ENCODE measurements at places on chromosomes 12 and 14.
A peak's percentile ranks its signal among the peaks of the same experiment; 100 is the strongest.

DNA sequence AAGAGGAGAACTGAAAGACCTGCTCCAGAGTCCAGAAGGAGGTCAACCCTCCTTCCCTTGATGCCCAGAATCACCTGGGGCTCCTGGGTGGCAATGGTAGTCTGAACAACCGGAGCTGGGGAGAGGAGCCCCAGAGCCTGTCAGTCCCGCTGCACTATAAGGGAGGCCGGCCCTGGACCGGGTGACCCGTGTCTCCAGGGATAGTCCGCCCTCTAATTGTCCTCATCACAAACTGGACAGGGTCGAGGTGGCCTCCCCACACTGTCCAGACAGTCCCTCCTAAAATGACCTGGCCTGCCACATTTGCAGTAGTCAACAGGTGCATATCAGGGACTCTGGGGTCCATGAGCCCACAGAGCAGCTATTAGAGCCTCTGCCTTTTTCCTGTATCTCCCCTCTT is 43.2 kb downstream of the HSD17B6 start:
- DNase-seq = no peak

GRCh38 chr12:16100206-16100605 is 177.3 kb downstream of the SLC15A5 start:
- no peak for DNase-seq

- no peak for DNase-seq
Measured at GRCh38 chr12:111213561-111213960, 155.3 kb downstream of the PHETA1 start.

DNA sequence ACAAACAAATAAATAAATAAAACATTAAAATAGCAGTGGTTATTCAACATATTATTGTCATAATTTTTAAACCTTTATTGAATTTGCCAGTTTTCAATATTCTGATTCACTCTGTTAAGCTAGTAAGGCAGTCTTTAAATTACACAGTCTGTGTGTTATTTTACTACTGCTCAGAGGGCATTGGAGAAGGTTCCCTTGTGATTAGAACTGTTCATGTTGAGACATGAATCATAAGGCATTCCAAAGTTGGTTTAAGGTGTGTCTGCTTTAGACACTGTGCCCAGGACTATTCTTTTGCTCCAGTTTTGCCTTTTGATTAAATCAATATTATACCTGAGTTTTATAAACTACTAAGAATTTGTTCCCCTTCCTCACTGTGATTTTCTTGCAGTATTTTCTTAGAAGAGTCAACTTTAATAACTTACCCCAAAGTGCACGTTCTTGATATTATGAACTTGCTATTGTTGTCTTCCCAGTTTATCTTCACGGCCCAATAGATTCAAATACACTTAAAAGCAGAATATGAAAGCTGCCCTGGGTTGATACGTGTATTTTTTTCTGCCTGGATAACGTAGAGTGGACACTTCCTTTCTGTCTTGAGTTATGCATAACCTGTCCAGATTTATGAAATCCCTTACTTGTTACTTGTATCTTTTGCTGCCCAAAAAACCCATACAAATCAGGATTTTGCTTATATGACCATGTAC is 105.3 kb upstream of the BCAT1 start:
- DNase-seq = no peak

DNA sequence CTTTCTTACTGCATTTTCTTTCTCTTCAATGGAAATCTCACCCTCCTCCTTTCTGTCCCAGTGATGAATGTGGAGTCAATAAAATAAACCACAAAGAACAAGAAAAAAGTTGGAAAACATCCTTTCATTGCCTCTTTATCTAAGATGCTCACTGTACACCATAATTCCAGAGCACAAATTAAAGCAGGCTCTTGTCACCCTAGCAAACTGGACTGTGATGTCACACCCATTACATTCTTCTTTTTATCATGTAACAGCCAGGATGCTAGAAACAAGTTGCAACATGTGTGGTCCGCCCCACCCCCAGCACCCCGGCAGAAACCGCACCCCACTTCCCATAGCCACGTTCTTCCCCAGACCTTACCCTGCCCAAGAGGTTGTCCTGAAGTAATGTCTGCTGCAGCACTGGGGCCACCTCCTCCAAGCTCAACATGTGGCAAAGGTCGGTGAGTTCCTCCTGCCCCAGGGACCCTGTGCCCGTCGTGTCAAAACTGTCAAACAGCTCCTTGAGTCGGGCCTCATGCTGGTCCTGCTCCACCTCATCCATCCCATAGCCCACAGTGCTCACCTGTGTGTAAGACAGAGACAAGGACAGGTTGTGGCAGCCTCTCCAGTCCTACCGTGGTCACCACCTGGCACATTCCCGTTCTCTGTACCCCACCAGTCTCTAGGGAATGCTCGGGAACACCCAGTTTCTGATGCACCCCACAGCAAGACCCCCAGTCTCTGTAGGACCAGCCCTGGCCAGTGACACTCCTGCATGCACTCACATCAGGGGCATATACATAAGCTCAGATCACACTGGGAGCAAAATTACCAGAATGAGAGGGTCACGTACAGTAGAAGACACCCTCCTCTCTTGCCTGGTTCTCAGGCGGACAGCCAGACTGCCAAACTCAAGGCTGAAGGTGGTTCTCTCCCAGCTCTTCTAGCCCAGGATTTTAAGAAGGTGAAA is 9.2 kb downstream of the NIN start:
- DNase-seq = no peak

- DNase-seq = no peak
Measured at GRCh38 chr14:21985081-21985480, 311.5 kb upstream of the OR4E1 start.

GRCh38 chr14:92460916-92461579 is 52.5 kb upstream of the RIN3 start:
- no peak for DNase-seq

- DNase-seq = peak; percentile 40
Measured at GRCh38 chr12:460261-461230, 807 bp downstream of the B4GALNT3 start.

DNA sequence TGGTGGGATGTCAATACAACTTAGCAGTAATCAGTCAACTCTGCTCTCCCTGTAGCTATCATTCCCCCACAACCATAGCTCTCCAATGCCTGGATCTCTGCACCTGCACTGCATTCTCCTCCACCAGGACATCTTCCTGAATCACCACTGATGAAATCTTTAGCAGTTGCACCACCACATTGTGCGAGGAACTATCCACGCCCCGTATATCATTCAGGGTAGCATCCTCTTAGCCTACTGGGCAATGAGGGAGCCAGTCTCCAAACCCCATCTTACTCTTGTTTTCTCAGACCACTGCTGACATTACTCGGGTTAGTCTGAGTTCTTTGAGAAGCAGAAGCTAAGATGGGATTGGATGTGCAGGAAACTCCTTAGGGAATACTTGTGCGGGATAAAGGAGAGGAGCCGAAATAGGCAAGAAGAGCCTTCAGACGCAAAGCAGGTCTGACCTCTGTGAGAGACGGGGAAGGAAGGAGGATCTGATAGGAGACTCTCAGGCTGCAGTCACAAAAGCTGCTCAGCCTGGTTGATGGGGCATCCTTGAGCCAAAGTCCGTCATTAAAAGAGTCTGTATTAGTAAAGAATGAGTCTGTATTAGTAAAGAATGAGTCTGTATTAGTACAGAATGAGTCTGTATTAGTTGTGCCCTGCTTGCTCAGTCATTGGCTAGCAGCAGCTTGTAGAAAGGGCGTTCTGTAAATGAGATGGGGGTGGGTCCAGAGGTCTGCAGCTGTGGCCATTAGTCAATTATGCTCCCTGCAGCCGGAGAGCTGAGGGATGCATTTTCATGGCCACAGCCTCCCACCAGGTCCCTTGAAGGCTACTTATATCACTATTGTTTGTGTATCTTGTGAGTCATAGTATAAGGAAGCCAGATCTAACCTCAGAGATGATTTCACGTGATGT is 49.6 kb upstream of the RASSF3 start:
- no peak for DNase-seq

GRCh38 chr12:3651585-3652424 is 101.1 kb downstream of the CRACR2A start:
- DNase-seq = peak; percentile 50

DNA sequence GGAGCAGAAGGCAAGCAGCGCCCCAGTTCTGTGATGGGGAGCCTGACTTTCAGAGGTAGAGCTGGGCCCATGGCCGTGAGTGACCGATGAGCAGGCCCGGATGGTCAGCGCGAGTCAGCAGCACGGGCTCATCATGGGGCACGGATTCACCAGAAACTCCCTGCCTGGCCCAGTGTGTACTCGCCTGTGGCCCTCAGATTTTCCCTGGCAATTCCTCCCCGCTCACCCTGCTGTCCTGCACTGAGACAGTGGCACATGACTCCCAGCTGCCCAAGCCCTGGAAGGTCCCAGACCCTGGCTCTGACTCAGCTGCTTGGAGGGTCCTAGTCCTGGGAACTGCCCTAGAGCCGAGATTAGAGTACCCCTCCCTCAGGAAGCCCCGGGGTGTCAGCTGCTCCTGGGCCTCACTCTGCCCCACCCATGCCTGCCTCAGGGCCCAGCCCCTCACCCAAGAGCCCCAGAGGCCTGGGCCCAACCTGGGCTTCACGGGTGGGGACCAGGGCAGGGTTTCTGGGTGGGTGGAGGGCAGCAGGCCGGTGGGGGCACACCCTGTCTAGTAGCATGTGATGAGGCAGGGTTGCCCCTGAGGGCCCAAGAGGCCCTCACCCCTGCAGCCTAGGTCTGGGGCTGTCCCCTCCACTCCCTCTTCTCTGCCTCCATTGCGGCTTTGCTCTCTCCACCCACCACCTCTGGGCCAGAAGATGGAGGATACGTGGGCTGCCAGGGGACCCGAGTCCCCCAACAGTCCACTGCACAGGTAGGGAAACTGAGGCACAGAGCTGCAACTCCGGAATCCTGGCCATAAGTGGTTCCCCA is 8.4 kb downstream of the TRMT61A start:
- DNase-seq = peak; percentile 14

- DNase-seq = no peak
Measured at GRCh38 chr12:97875064-97875463, 412.5 kb downstream of the RMST start.

- DNase-seq = no peak
Measured at GRCh38 chr14:91890291-91890749, 23.0 kb upstream of the TC2N start.

- no peak for DNase-seq
Measured at GRCh38 chr14:75562489-75562888, 15.9 kb upstream of the FLVCR2 start.

- DNase-seq = no peak
Measured at GRCh38 chr12:26347300-26347699, 151.9 kb downstream of the SSPN start.

- DNase-seq = no peak
Measured at GRCh38 chr12:11868027-11868426, 202.7 kb upstream of the BCL2L14 start.

Measured in NCI-H82 (cell line).